ENCODE measurements at places on chromosomes 16 and 17. TPM values are rescaled to one million over a fixed set of nuclear protein-coding genes. Genes with fewer than 3 reads are reported as not detected.

Gene KSR1
- 22.0 TPM for total RNA-seq

Gene ALDH3A2
- total RNA-seq: 176 TPM

Gene HLF
- 0.42 TPM for total RNA-seq

Gene PLA2G10
- not detected for total RNA-seq

Gene IL21R
- total RNA-seq: not detected

Gene FDXR
- total RNA-seq: 63.3 TPM

Gene COA3
- total RNA-seq: 137 TPM

Gene OR3A3
- not detected for total RNA-seq

Gene ZFP3
- total RNA-seq: 0.71 TPM

Gene TGFB1I1
- total RNA-seq: 47.7 TPM

Gene CA5A
- total RNA-seq: not detected

Gene RUNDC3A
- total RNA-seq: 0.54 TPM

Gene ABAT
- total RNA-seq: 0.34 TPM

Gene SNX20
- not detected for total RNA-seq

Gene TPPP3
- 14.0 TPM for total RNA-seq

Gene CCL1
- not detected for total RNA-seq

Gene OR2C1
- not detected for total RNA-seq

Gene KREMEN2
- total RNA-seq: 2.3 TPM

Gene MYH13
- not detected for total RNA-seq

Gene KRTAP2-1
- not detected for total RNA-seq

Gene KIFC3
- total RNA-seq: 184 TPM

Gene HS3ST2
- not detected for total RNA-seq

Gene ZPBP2
- not detected for total RNA-seq

Gene CPNE7
- 63.9 TPM for total RNA-seq

Gene TNS4
- total RNA-seq: 101 TPM

Gene SLC16A5
- 30.9 TPM for total RNA-seq

Gene LCMT1
- total RNA-seq: 40.1 TPM

Gene UTS2R
- not detected for total RNA-seq

Gene CACNG5
- not detected for total RNA-seq

Gene KRT13
- 0.48 TPM for total RNA-seq

Gene PABPN1L
- total RNA-seq: not detected

Gene SP2
- 17.4 TPM for total RNA-seq

Gene APOH
- total RNA-seq: 3.6 TPM

Gene CDRT4
- total RNA-seq: 0.61 TPM

Gene TNFRSF17
- total RNA-seq: not detected

Gene HS3ST3A1
- total RNA-seq: not detected

Gene HOXB5
- 2.5 TPM for total RNA-seq

Gene CDH1
- total RNA-seq: 3.7 TPM

Gene KRTAP4-8
- total RNA-seq: 0.08 TPM

Gene BOLA2
- 27.0 TPM for total RNA-seq

Gene SPN
- total RNA-seq: not detected

Gene ZNF629
- total RNA-seq: 17.4 TPM

Gene NRN1L
- not detected for total RNA-seq

Gene CDRT15L2
- not detected for total RNA-seq

Gene HEATR9
- not detected for total RNA-seq

Gene MEIOB
- 2.2 TPM for total RNA-seq

Gene KRTAP4-11
- not detected for total RNA-seq

Gene SLC38A8
- not detected for total RNA-seq

Gene CCL16
- total RNA-seq: not detected

Gene PYDC1
- not detected for total RNA-seq

Gene TMEM106A
- 1.3 TPM for total RNA-seq

Gene WFIKKN2
- total RNA-seq: 0.03 TPM

Gene MYH8
- not detected for total RNA-seq

Gene SPATA22
- total RNA-seq: not detected

Gene KRT36
- total RNA-seq: not detected

Gene KRTAP17-1
- total RNA-seq: not detected

Gene UMOD
- not detected for total RNA-seq

Measured in A549 treated with RU486 at 1 μM for 4 hours (cell line).